NCI-H187 treated with DMSO at 0.1 percent for 48 hours (cell line): ENCODE measurements at places on chromosomes 5 and 9.

DNA sequence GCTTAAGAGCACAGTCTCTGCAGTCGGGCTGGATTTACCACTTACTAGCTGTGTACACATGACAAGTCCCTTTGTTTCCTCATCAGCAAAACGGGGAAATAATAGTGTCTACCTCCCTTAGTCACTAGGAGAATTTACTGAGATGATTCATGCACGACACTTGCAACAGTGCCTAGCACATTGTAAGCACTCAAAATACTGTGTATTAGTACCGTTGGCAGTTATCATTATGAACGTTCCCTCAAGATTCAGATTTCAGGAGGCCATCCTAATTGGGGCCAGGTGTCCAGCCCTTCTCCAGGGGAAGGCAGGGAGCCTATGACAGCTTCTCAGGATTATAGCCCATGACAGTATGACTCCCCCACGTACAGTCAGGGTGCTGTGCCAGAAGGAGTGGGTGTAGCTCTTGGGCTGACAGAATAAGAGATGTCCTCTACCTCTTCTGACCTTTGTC lies 164.3 kb downstream of the DOCK2 start:
- DNase-seq: no peak

- no peak for DNase-seq
Measured at GRCh38 chr9:92726348-92726747, 38.3 kb downstream of the BICD2 start.

DNA sequence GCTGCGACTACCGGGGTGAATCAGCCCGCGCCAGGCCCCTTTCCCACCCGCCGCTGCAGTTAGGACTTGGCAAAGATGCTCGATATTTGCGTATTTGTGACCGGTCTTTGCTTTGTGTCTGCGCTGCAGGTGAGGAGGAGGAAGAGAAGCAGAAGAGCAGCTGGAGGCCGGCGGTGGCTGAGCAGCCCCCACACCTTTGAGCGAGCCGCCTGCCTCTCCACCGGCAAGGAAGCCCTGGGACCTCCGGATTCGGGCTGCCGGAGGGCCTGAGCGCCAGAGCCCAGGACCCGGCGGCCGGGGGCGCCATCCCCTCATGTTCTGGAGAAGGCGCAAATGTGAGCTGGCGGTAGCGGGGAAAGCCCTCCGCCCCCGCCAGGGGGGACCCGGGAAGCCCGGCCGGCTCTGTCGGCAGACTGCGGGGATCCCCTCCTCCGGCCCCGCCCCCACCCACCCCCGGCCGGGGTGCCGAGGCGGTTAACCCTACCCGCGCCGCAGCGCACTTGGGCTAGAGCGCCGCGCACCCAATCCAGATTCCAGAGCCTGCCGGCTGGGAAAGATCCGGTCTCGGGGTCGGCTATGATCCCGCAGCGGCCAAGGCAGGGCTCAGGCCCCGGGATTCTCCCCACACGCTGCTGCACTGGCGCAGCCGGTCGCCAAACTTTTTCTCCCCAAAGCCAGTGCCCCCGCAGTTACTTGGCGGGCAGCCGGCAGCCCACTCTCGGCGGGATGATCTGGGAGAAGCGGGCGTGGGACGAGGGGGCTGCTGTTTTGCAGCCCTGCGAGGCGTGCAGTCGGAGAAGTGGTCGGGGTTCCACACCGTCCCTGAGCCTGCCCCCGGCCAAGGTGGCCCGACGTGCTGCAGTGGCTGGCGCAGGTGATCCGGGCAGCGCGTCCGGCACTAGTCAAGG lies 800 bp upstream of the KCNN2 start:
- DNase-seq: no peak

- no peak for DNase-seq
Measured at GRCh38 chr5:124675931-124676846, 70.2 kb downstream of the ZNF608 start.
